ENCODE measurements at places on chromosomes 7 and 10.

DNA sequence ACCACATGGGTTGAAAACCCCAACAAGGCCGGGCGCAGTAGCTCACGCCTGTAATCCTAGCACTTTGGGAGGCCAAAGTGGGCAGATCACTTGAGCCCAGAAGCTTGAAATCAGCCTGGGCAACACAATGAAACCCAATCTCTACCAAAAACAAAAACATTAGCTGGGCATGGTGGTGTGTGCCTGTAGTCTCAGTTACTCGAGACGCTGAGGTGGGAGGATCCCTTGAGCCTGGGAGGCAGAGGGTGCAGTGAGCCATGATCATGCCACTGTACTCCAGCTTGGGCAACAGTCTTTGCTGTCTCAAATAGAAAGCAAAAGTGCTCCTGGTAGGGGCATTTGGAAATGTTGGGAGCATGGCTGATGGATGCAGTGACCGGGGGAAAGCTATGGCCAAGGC lies 209.6 kb upstream of the PLXNA4 start:
- DNase-seq = no peak

DNA sequence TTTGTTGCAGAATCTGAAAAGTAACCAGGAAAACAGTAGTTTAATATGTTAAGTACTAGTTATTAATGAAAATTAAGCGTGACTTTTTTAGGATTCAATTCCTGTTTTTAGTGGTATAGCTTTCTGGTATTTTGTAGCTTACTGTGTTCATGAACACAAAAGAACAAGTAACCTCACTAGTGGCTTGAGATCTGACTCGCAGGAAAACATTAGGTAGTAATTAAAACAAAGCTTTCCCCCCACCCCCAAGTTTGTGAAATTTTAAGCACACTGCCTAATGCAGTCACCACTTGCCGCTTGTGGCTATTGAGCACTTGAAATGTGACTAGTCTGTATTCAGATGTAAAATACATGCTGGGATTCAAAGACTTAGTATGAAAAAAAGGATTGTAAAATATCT lies 102.5 kb upstream of the RPA3 start:
- no peak for DNase-seq

DNA sequence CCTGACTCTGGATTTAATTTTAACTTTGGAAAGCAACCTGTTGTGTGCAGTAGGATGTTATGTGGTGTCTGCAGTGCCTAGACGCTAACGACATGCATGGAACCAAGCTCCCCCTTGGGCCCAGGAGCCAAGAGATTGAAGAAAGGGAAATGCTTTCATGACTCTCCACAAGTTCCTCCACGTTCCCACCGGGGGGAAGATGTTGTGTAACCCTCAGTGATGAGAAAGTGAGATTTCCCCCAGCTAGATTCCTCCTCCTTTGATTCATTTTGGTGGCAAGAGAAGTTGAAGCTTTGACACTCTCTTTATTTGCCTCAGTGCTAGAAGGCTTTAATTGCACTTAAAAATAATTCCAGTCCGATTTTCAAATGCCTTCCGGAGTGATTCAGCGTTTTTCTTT lies 157.9 kb upstream of the INSYN2A start:
- no peak for DNase-seq

DNA sequence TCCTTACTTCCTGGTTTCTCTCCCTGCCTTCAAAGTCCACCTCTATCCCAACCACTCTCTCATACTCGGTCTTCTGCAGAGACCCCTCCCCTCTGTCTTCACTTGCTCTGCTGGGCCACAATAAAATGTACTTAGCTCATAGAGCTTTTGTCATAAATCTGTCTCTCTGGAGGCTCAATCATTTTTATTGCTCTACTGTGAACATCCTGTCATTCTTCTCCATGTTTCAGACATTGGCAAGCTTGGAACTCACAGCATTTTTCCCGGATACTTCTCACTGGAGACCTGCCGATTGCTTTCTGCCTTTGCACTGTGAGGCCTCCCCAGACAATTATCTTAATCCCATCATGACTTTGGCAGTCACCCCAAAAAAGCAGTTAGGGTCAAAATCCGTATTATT lies 192.3 kb upstream of the ZMIZ1 start:
- DNase-seq = no peak

GRCh38 chr10:43857206-43857930 lies 208.7 kb upstream of the ZNF32 start:
- no peak for DNase-seq

GRCh38 chr10:132714986-132715775 lies 70.8 kb downstream of the NKX6-2 start:
- DNase-seq = no peak

- DNase-seq = no peak
Observed at GRCh38 chr7:18212758-18213157, 185.1 kb upstream of the PRPS1L1 start.

DNA sequence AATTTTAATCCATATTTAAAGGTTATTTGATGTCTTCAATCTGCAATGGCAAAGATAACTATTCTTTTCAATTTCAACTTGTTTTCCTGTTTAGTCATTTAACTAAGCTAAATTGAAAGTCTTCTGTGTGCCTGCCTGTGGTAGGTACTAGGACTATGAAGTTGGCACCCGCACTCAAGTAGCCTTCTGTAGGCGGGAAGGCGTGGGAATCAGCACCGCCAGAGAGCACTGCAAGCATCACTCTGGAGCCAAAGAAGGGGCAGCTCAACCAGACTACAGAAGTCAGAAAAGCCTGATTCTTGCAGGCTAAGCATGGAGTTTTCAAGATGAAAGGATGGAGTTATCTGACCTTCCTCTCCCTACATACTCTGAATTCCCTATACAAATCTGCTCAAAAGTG lies 269.0 kb upstream of the PHF14 start:
- DNase-seq = no peak

GRCh38 chr10:64079341-64079740 lies 558.1 kb downstream of the REEP3 start:
- DNase-seq = no peak

GRCh38 chr10:5433182-5433581 lies 20.8 kb downstream of the NET1 start:
- DNase-seq = no peak
